Activated CD4-positive, alpha-beta memory T cell treated with anti-CD3 and anti-CD28 coated beads, Interleukin-2, amount 10 ng/mL, durations not matched to agents 7 days and 5 days (primary cell): ENCODE measurements at places on chromosomes 1 and 21. TPM values are rescaled to one million over a fixed set of nuclear protein-coding genes. Genes with fewer than 3 reads are reported as not detected.

DNA sequence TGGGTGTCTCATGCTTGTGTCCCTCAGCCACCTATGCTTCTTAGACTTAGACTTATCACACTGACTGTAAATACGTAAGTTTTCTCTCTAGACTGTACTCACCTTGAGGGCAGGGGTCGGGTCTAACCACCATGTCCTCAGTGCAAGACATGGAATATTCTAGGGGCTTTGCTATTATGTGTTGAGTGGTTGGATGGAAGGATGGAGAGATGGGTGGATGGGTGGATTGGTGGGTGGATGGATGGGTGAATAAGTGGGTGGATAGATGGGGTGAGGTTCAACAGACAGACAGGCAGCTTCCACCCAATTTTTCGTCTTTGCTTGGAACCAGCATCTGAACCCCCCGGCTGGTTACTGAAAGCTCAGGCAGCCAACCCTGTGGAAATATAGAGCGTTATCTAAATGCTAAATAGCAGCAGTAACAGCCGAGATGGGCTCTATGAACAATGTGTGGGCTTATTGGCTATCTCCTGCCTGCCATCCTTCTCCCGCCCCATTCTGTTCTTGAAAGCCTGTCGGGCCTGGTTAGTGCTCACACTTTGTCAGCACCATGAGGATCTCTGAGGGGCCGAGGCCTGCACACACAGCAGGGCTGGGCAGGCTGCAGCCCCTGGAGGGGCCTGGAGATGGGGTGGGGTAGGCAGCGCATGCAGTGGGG is 130.7 kb downstream of the ACTL8 start:
- DNase-seq = no peak

DNA sequence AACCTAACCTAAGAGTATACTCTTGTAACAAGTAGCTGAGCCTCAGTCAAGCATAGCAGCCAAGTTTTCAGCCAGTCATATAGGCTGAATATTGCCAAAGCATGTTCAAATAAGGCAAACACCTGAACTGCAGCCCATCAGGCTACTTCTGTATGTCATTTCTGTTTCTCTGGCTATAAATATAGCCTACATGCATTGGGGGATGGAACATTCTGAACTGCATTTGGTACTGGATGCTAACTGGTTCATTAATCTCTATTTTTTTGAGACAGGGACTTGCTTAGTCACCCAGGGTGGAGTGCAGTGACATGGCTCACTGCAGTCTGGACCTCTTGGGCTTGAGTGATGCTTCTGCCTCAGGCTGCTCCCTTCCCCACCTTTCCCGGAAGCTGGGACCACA is 37.3 kb downstream of the MAST2 start:
- no peak for DNase-seq

- DNase-seq = no peak
Observed at GRCh38 chr1:51686450-51686849, 69.6 kb downstream of the OSBPL9 start.

- DNase-seq = no peak
Observed at GRCh38 chr1:178634445-178634844, 90.6 kb upstream of the RALGPS2 start.

- DNase-seq = no peak
Observed at GRCh38 chr1:179177182-179177581, 52.3 kb downstream of the ABL2 start.

GRCh38 chr1:241939798-241940197 is 17.8 kb upstream of the BECN2 start:
- DNase-seq = no peak

GRCh38 chr1:85554630-85555327 is 25.8 kb upstream of the CCN1 start:
- no peak for DNase-seq

The PAQR6 gene
- total RNA-seq = 6.3 TPM

The SH3D21 gene
- 19.3 TPM for total RNA-seq

The USH2A gene
- not detected for total RNA-seq
